SK-MEL-5 (cell line): ENCODE measurements at places on chromosomes 12 and 14. TPM values are rescaled to one million over a fixed set of nuclear protein-coding genes. Genes with fewer than 3 reads are reported as not detected.

GRCh38 chr12:9667403-9668160 lies 1.9 kb upstream of the CLEC2D start:
- no peak for DNase-seq

DNA sequence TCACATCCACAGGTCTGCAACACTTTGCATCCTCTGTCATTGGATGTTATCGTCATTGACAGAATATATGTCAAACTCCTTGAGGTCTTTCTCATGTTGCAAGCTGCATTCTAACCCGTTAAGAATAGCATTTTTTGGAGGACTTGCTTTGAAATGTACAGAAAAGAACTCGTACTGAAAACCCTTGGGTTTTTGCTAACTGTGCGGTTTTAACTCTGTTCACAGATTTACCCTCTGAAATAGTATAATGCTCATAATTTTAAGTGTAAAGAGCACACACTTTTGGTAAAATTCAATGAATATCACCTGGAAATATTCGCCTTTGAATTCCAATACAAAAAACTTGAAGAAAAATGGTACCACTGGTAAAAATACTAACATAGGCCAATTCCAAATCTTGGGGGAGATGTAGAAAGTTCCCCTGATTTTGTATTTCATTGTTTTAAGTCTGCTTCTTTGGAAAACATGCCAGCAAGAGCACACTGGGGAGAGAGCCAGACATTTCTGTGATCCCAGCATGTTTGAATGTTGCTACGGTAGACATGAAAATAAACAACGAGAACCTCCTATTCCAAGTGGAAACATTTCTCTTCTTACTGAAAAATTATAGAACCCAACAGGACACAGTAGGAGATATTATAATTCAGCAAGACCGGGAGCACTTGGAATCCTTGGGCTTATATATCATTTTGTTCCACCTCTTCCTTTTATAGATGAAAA lies 446.0 kb downstream of the AEBP2 start:
- no peak for DNase-seq

GRCh38 chr12:123958876-123959275 lies 13.8 kb downstream of the CCDC92 start:
- DNase-seq = no peak

GRCh38 chr14:92565718-92566115 lies 52.1 kb downstream of the RIN3 start:
- DNase-seq = no peak

DNA sequence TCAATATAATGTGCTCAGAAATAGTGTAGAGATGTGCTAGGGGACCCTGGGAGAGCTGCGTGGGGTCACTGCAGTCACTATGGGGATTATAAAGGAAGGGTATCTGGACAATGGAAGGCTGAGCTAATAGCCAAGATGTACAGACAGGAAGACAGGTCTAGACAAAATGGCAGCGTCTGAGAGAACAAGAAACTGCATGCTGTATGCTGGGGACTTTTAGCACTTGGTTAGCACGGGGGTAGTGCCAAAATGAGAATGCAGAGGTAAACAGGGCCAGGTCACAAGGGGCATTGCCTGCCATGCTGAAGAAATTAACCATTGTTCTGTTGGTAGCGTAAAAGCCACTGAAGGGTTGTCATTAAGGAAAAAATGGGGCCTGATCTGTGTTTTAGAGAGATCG lies 308.2 kb downstream of the EMP1 start:
- DNase-seq = no peak

- peak; percentile 92 for DNase-seq
These were observed at the start of gene NEMF for GRCh38 chr14:49852301-49853157. Gene NEMF (minus strand): TSS chr14:49852788. CDS start chr14:49852753, 35 bp downstream.

Gene IL31
- not detected in 2 replicates for total RNA-seq

GRCh38 chr14:73795466-73795865 lies 56.2 kb upstream of the PTGR2 start:
- no peak for DNase-seq

DNA sequence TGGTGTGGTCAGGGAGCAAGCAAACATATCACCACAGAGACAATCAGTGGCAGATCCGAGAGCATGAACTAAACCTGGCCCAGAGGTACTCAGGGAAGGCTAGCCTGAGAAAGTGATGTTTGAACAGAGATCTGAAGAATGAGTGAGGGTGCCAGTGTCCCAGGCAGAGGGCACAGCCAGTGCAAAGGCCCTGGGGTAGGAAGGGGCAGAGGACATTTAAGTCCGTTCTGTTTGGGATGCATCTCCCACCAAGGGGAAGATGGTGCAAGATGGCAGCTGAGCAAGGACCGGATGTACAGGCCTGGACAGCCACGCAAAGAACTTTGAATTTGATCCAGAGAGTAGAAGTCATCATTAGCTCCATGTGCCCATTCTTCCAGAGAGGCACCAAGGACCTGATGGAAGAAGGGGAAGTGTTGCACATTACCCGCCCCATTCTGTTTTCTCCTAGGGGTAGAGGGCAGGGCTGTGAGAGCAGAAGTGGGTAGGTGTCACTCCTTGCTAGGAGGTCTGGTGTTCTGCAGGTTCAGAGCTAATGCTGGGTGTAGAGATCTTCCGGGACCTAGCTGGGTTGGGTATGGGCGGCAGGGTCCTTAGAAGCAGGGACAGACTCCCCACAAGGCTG lies 3.9 kb downstream of the DTX1 start:
- no peak for DNase-seq

DNA sequence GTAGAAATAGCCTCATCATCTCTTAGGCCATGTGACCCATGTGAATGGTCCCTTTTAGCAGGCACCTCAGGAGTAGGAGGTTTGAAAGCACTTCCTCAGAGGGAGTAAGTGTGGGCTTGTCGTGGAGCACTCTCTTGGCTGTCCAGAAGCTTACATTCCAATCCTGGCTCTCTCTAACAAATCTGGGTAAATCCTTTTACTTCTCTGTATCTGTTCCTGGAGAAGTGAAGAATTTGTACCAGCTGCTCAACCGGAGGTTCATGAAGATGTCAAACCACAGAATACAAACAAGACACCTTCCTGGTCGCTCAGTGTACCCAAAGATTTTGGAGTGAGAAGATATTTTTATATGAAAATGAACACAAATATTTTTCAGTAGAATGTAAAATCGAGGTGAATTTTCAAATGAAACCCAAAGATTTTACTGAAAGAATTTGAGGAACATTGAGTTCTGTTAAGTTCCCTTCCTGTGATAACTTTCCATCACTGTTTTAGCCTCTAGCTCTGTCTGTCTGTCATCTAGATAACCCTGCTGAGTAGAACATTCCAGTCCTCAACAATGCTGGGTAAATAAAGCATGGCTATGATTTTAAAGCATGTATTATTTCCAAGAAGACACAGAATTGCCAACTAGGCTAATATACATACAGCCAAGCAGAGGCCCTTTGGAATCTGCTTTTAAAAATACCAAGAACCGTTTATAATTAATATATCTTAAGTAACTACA lies 263.9 kb upstream of the RGS6 start:
- DNase-seq = no peak

Gene DRAM1
- 8.8 and 9.3 TPM in 2 replicates for total RNA-seq

Gene PAPLN
- total RNA-seq = not detected in 2 replicates

DNA sequence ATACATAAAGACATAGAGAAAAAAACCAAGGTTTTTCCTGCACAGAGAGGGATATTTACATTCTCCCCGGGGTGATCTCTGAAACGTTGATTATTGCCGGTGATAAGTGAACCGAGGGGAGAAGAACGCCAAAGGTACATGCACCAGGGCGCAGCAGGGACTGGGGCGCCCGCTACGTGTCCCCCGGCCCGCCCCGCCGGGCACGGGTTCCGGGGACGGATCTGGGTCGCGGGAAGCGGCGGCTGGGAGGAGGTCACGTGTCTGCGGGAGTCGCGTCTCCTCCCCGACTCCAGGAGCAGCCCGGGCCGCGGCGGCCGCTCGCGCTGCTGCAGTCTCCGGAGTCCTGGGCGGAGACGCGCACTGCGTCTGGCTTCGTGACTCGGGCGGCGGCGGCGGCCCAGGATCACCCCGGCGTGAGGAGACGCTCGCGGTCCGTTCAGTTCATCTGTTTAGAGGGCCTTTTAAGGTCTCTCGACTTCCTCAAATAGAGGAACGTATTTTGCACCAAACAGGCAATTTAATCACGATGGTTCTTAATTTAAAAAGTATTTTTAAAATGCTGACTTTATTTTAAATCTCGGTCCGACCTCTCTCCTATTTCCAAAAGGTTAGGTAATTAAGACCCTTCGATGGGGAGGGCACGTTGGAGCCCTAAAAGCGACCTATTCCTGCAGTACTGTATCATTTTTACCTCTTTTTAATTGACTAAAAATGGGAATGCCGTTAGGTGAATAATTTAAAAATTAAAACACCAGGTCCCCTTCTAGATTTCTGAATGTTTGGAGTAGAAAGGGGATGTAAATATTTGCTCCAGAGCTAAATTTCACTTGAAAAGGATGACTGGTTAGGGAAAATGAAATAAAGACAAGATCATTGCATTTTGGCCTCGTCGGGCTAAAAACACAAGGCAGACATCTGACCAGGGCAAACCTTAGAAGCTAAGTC lies 1.8 kb upstream of the BHLHE41 start:
- DNase-seq = peak; percentile 80
